Spinal cord (tissue), 10 donors: ENCODE measurements at places on chromosomes 2 and 18. TPM values are rescaled to one million over a fixed set of nuclear protein-coding genes. Genes with fewer than 3 reads are reported as not detected.

CHAC2 gene
- total RNA-seq: 2.2 TPM

RAB6C gene
- total RNA-seq: 1.6 TPM

MOCOS gene
- 0.89 TPM for total RNA-seq

DSG2 gene
- 12.2 TPM for total RNA-seq

ANKRD30B gene
- 0.20 TPM for total RNA-seq

MERTK gene
- 16.8 TPM for total RNA-seq

CRYGC gene
- total RNA-seq: not detected

ECEL1 gene
- 23.5 TPM for total RNA-seq

GRCh38 chr2:41930807-41931566 is 116.8 kb upstream of the PKDCC start:
- peaks cover 30% of the 10 kb centered on the region for H3K4me1 ChIP-seq
- no peaks in the 10 kb centered on the region for H3K27me3 ChIP-seq
- peak overlapping the region; percentile 78 for H3K27ac ChIP-seq
- no peak overlapping the region for H3K4me3 ChIP-seq

DNA sequence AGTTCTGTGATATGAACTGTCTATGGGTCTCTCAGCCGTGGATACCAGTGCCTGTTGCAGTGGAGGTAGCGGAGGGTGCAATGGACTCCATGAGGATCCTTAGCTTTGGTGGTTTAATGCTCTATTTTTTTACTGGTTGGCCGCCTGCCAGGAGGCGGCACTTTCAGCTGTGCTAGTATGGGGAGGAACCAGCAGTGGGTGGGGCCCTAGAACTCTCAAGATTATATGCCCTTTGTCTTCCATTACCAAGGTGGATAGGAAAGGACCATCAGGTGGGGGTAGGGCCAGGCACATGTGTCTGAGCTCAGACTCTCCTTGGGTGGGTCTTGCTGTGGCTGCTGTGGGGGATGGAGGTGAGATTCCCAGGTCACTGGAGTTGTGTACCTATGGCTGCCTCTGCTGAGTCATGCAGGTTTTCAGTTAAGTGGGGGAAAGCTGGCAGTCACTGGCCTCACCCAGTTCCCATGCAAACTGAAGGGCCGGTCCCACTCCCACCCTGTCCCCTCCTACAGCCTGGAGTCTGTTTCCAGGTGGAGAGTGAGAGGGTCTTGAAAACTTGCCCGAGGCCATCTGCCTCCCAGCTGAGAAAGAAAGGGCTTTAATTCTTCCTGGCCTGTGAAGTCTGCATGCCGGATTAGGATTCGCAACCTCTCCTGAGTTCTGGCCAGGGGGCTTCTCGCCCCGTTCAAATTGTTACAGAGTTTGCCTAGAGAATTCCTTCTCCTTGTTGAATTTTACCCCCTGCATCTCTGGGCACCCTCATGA is 14.5 kb downstream of the KCNS3 start:
- H3K4me3 ChIP-seq: no peak overlapping the region
- no peak overlapping the region for H3K27ac ChIP-seq
- H3K27me3 ChIP-seq: no peaks in the 10 kb centered on the region
- no peaks in the 10 kb centered on the region for H3K36me3 ChIP-seq

GRCh38 chr18:13499803-13500202 is 226.6 kb downstream of the FAM210A start:
- H3K36me3 ChIP-seq: peaks cover 12% of the 10 kb centered on the region
- H3K27ac ChIP-seq: peak overlapping the region; percentile 86
- H3K27me3 ChIP-seq: no peaks in the 10 kb centered on the region
- H3K4me1 ChIP-seq: peaks cover 38% of the 10 kb centered on the region

DNA sequence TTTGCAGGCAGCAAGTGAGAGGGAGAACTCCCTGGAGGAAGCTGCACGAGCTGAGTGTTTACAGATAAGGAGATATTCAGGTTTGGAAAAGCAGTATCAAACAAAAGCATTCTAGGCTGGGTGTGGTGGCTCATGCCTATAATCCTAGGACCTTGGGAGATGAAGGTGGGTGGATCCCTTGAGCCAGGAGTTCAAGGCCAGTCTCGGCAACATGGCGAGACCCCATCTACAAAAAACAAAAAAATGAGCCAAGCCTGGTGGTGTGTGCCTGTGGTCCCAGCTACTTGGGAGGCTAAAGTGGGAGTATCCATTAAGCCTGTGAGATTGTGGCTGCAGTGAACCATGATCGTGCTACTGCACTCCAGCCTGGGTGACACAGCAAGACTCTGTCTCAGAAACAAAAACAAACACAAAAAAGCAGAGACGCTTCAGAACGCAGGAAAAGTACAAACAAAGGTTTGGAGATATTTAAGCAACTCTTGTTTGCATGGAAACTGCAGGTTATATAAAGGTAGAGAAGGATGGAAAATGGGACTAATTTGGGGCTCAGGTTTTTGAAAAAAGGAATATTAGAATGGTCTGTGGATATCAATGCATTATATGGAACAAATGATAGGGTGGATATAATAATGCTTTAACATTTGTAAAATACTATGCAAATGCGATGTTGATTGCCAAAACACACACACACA is 31.6 kb downstream of the MYCN start:
- H3K27me3 ChIP-seq: no peaks in the 10 kb centered on the region
- no peaks in the 10 kb centered on the region for H3K36me3 ChIP-seq
- DNase-seq: no peak

DNA sequence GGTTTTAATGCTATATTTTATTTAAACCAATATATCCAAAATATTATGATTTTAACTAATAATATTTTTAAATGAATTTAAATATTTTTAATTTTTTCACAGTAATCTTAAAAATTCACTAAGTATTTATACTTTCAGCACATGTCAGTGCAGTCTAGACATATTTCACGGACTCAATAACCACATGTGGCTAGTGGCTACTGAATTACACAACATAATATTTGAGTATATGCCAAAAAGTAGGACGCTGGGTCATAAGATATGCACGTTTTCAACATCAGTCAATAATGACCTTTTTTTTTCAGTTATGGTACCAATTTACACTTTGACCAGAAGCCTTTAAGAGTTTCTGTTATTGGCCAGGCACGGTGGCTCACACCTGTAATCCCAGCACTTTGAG is 117.7 kb downstream of the GFPT1 start:
- H3K36me3 ChIP-seq: no peaks in the 10 kb centered on the region
- H3K27me3 ChIP-seq: no peaks in the 10 kb centered on the region
- H3K4me1 ChIP-seq: no peaks in the 10 kb centered on the region
- no peak for DNase-seq
- H3K4me3 ChIP-seq: no peak overlapping the region

DNA sequence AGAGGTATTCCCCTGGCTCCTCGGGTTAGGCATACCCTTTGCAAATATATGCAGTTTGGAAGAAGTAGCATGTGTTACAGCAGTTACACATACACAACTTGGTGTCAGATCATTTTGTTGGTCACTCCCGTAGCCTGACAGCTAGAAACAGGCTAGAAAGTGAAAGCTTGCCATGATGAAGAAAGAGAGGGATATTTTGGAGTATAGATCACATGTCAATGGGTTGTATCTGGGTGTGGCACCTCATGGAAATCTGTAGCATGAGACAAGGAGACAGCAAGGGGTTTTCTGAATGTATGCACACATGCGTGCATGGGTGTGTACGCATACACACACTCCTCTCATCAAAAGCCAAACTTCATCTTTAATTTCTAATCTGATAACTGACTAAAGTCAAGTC is 1914.5 kb upstream of the PIK3C3 start:
- no peak overlapping the region for H3K27ac ChIP-seq
- H3K4me1 ChIP-seq: no peaks in the 10 kb centered on the region

DNA sequence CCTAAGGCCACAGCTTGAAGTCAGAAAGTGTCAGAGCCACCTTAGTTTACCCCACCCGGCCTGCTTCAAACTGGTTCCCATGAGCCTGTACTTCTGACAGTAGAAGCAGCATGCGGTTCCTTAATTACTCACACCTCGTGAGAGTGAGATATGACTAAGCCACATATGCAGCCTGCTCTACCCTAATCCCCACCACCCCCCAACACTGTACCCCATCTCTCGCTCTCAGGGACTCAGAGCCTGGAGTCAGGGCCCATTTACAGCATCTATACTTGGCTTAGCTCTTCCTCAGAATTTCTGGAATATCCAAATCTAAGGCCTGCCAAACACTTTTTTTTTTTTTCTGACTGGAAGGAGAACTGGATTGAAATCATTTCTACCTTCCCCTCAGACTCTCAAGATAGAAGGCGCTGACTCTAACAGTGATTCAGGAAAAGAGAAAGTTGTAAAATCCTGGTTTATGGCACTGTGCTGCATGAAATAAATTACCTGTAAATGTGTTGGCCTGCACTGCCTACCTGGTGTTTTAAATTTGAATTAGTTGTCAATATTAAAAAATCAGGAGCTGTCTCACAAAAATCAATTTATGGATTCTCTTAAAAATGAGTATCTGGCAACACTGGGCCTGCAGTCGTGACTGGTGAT is 360.0 kb downstream of the RND3 start:
- no peaks in the 10 kb centered on the region for H3K36me3 ChIP-seq
- peaks cover 3% of the 10 kb centered on the region for H3K4me1 ChIP-seq
- no peak overlapping the region for H3K4me3 ChIP-seq

DNA sequence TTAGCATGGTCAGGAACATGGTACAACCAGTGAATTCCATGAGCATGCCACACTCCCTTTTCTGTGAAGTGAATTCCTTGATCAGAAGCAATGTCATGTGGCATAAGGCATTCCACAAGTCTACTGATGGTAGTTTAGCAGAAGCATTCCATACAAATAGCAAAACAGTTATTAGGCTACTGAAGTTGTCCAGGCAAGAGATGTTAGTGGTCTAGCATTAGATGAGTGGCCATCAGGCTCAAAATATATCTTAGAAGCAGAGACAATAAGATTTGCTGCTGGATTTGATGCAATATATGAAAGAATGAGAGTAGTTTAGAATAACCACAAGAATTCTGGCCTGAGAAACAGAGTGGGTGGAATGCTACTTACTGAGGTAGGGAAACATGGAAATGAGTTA is 355.3 kb upstream of the NRXN1 start:
- no peaks in the 10 kb centered on the region for H3K4me1 ChIP-seq
- no peaks in the 10 kb centered on the region for H3K36me3 ChIP-seq
- no peak overlapping the region for H3K4me3 ChIP-seq
- DNase-seq: no peak
- no peak overlapping the region for H3K27ac ChIP-seq

- peaks cover 8% of the 10 kb centered on the region for H3K36me3 ChIP-seq
- no peak overlapping the region for H3K4me3 ChIP-seq
- no peak for DNase-seq
- H3K27ac ChIP-seq: no peak overlapping the region
- peaks cover 2% of the 10 kb centered on the region for H3K4me1 ChIP-seq
- H3K27me3 ChIP-seq: no peaks in the 10 kb centered on the region
Observed at GRCh38 chr2:134926231-134926931, 7.8 kb downstream of the CCNT2 start.

DNA sequence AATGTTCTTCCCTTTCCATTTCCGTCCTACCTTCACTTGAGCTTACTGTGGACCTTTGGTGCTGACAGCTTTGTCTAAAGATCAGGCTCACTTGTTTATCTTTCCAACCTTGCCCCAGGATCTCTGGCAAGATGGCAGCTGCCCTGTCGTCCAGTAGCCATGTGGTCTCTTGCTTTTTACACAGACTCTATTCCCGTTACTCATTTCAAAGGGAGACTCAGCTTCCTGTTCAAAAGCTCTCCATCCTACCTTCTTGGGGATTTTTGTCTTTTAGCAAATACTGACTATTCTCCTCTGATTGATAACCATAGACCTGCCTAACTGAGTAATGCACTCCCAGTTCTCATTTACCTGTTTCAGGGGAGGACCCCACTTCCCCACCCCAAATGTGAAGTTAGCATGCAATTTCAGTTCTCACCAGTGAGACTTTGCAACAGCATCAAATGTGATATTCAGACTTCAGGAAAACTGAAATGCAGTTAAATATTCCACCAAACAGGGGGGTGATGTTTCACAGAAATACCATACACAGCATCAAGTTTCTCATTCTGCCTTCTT is 184.4 kb downstream of the MYO3B start:
- no peaks in the 10 kb centered on the region for H3K27me3 ChIP-seq
- no peaks in the 10 kb centered on the region for H3K36me3 ChIP-seq
- H3K27ac ChIP-seq: no peak overlapping the region
- H3K4me1 ChIP-seq: no peaks in the 10 kb centered on the region
- no peak overlapping the region for H3K4me3 ChIP-seq
